ENCODE measurements at places on chromosomes 12 and 14. TPM values are rescaled to one million over a fixed set of nuclear protein-coding genes. Genes with fewer than 3 reads are reported as not detected.

DNA sequence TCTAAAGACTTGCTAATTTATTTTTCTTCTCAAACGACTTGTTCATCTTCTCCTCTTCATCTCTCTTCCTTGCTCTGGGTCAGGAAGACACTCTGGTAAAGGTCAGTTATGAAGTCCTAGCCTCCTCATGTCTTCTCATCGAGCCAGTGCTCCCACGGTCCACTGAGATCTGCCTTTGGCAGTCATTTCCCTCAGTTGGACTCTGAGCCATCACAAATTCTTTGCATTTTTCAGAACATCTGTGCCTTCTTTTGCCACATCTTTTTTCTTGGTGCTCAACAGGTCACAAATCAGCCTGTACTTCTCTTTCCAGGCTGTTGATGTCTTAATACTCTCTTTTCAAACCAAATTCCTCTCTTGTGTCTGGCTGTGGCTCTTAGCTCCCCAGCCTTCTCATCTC lies 49.7 kb downstream of the IGF1 start:
- no peak for DNase-seq

- no peak for DNase-seq
These were observed 48.3 kb downstream of the SPATS2 start for GRCh38 chr12:49415521-49415970.

Gene CD163
- not detected for total RNA-seq

Gene ITGB7
- 0.43 TPM for total RNA-seq

GRCh38 chr14:77098529-77099353 lies 683 bp downstream of the CIPC start:
- DNase-seq: peak; percentile 50

- peak; percentile 75 for DNase-seq
These were observed 10.2 kb downstream of the KCNH3 start for GRCh38 chr12:49548822-49549648.

DNA sequence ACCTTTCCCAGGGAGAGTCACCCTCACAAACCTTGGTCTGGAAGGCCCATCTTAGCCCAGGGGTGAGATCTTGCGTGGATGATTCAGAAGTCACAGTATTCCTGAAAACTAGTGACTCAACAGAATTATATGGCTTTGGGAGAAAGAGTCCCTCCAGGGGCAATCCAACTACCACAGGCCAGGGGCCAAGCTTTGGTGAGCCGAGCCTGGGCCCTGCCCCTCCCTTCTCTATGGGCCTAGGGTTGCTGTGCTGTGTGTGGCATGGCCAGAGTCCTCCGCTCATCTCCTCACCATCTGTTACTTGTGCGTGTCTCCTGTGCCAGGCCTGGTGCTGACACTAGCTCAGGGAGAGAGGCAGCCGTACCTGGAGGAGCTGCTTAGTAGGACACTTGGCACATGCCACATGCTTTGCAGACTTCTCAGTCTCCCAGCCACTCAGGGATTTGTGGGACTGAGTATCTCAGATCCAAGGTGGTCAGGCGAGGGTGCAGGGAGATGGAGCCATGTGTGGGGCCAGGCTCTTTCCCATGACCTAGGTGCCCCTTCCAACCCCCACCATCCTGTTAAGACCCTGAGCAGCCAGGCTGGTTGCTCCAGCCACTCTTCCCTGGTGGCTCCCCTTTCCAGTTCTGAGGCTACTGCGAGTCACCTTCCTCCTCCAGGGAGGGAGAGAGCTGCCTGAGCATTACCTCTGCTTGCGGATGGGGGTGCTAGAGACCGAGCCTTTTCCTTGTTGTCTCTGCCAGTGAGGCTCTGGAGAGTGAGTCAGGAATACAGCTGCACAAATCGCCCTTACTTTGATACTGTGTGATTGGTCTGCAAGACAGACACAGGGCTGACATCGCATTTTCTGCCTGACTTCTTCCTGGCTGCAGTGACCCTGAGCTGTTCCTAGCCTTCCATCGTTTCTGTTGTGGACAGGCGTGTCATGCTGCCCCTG lies 94.1 kb downstream of the SLC25A47 start:
- peak; percentile 84 for DNase-seq

DNA sequence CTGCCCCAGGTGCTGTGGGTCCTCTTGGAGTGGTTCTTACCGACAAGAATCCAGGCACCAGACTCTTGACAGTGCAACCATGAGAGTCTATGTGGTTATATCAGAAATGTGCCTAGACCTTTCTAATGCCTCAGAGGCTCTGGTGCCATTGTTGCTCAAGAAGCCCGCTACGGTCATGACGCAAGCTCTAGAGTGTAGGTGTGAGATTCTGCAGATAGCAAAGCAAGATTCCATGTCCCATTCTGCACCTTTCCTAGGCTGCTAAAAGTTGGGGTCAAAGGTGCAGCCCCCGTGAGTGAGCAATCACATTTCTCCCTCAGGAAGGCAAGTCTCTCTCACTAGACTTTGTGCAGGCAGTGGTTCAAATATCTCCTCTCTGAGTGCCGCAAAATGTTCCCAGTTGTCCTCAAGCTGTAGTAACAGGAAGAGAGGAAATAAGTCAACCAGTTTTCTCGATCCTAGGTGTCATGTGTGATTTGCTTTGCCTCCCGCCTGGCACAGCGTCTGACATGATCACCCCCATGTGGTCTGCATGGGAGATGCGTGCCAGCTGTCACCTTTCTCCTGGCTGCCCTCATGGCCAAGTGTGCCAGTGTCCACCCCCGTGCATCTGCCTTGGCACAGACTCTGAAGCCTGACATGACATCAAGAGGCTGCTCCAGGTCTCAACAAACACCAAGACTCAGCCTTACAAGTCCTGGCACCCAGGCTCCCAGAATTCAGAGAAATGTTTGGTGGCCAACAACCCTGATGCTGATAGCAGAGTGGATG lies 122.5 kb upstream of the COCH start:
- DNase-seq: no peak

- DNase-seq: peak; percentile 70
These were observed 78.0 kb downstream of the DBX2 start for GRCh38 chr12:44972746-44973421.

Gene ADGRD1
- 0.40 TPM for total RNA-seq

DNA sequence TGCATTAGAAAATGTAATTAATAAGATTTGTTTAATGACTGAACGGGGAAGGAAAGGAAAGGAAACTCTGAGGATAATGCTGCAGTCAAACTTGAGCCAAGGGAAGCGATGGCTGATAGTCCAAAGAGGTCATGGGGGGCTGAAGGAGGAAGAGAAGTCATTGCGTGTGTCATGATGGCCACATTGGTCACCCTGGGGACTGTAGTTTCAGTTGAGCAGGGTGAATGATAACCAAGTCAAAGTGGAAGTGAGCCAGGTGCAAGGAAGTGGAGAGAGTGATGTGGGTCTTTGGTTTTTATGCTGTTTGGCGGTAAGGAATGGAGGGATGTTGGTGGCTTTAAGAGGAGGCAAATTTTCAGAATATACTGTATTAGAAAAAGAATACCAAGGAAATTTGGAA lies 21.6 kb downstream of the C12orf75 start:
- DNase-seq: no peak

DNA sequence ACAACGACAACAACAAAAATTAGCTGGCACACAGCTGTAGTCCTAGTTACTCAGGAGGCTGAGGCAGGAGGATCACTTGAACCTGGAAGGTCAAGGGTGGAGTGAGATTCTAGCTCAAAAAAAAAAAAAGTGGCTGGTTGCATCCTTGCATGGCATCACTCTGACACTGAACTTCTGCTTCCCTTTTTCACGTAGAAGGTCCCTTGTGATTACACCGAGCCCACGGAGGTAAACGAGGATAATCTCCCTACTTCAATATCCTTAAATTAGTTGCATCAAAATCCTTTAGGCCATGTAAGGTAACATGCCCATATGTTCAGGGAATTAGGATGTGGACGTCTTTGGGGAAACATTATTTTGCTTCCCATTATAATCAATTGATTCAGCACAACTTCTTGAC lies 4.0 kb upstream of the PPP4R4 start:
- DNase-seq: no peak

Measured in neural progenitor cell (in vitro differentiated cells).